ENCODE measurements at places on chromosomes 7 and 10.

GRCh38 chr7:44045226-44046014 is 918 bp downstream of the DBNL start:
- DNase-seq, result no peak

GRCh38 chr7:113796557-113796956 is 122.3 kb downstream of the PPP1R3A start:
- no peak for DNase-seq

DNA sequence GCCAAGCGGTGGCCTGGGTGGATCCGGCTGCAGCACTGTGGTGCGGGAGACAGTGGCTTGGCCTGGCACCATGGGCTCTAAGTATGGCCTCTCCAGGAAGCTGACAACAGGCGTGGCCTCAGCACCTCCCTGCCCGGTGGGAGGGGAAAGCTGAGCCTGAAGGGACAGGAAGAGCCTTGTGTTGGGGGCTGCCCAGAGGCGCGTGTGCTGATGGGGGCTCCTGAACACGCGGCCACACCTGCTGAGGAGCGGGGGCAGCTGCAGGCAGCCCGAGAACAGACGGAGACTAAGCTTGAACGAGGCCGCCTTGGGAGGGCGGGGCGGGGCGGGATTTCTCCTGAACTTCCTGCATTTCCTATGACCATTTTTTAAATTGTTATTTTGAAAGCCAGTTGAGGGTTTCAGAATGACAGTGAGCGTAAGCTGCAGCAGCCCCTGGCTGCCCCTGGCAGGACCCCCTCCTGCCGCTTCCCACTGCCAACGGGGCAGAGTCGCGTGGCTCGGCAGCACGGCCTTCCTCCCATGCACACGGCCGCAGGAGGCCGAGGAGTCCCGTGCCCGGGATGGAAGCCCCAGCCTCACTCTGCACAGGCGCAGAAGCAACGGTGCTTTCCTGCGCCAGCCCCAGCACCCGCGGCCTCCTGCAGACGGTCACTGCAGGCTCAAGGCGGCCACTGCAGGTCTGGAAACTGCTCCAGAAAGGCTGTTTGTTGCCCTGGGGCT is 43.2 kb downstream of the DPYSL4 start:
- DNase-seq, result no peak

DNA sequence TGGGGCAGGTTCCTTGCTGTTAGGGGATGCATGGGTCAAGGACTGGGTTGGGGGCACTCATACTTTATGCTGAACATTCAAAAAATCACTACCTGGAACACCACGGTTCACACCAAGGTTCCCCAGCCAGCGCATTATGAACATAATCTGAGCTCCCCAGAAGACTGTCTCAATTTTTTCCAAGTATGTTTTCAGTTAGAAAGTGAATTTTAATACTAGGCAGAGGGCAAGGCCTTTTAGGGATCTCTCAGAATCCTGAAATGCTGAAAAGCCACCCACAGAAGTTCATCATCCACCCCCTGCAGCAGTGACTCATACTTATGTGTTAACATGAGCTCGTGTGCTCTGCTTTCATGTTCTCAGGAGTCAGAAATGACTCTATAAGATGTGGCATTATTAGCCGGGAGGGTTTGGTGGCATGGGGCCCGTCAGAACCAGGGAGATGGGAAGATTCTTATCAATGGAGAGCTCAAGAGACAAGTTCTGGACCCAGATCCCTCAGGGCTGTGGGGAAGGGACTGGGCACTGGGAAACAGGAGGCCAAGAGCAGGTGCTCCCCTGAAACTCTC is 185.2 kb upstream of the ITGB1 start:
- DNase-seq, result no peak

GRCh38 chr10:116253716-116254115 is 19.3 kb downstream of the GFRA1 start:
- DNase-seq, result no peak

- no peak for DNase-seq
Observed at GRCh38 chr7:133491201-133491691, 238.4 kb downstream of the EXOC4 start.

DNA sequence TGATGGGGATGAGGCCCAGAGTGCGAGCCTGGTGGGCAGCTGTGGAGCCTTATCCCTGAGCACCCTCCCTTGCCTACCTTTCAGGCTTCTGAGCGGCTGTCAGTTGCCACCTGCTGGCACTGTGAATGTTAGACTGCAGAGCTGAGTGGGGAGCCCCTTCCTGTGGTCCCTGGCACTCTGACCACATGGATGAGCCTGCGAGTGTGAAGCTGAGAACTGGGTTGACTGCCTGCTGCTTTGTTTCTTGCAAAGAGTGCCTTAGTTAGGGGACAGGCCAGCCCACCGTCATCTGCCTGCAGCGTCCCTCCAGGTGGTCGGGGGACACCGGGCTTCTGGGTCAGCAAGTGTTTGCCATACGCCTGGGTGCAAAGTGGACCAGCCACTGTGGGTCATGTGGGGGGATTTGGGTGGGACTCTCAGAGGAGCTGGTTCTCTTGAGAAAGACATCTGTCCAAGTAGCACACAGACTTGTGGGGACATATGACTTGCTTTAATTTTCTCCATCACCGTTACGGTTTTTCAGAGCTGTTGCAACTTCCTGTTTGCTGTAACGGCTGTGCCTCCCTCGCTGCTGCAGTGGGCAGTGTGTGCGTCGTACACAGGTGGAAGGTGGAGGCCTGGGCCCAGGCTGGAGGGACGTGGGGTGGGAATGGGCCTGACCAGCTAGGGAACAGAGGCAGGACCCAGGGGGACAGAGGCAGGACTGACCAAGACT is 13.7 kb downstream of the INPP5A start:
- no peak for DNase-seq

- no peak for DNase-seq
Observed at GRCh38 chr7:29483219-29484104, 80.2 kb upstream of the PRR15 start.

DNA sequence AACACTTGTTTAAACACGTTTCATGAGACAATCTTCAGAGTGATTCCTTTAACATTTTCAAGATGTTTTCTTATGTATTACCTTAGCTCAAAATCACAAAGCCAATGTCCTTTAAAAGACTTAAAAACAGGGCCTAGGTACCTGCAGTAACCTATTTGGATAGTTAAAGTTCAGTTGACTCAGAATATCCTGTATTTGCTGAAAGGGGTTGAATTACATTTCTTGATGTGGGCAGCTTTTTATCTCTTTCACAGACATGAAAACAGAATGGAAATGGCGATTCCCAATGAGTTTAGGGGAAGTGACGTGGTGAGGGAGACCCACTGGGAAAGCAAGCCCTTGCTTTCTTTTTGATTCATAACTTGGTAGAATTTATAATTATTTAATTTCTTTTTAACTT is 324.4 kb upstream of the AOAH start:
- no peak for DNase-seq

- no peak for DNase-seq
Observed at GRCh38 chr10:114538181-114538906, 119.7 kb downstream of the ABLIM1 start.
